ENCODE measurements at places on chromosomes 3 and 15. TPM values are rescaled to one million over a fixed set of nuclear protein-coding genes. Genes with fewer than 3 reads are reported as not detected.

Gene PRTG
- total RNA-seq = 1.9 TPM

Gene GORASP1
- 27.3 TPM for total RNA-seq

Gene ARNT2
- total RNA-seq = 7.6 TPM

Gene DUOXA2
- not detected for total RNA-seq

Gene TRPM1
- total RNA-seq = not detected

Gene LSMEM2
- total RNA-seq = not detected

Gene CCDC80
- total RNA-seq = 526 TPM

Gene CCR8
- total RNA-seq = not detected

Gene SLC22A13
- 0.58 TPM for total RNA-seq

Gene LRRIQ4
- total RNA-seq = 0.19 TPM

Gene LXN
- 135 TPM for total RNA-seq

Gene CX3CR1
- under 0.01 TPM for total RNA-seq

Gene GP5
- 1.1 TPM for total RNA-seq

Gene CHRNA7
- 0.19 TPM for total RNA-seq

Gene EXD1
- not detected for total RNA-seq

All from regular cardiac myocyte (primary cell).